ENCODE measurements at places on chromosomes 13 and 19.

- no peak for DNase-seq
Observed at GRCh38 chr13:108357228-108357627, 87.7 kb downstream of the TNFSF13B start.

- no peak for DNase-seq
Observed at GRCh38 chr19:2040647-2041432, 10.2 kb downstream of the MKNK2 start.

- no peak for DNase-seq
Observed at GRCh38 chr13:108734676-108735075, 105.3 kb downstream of the MYO16 start.

DNA sequence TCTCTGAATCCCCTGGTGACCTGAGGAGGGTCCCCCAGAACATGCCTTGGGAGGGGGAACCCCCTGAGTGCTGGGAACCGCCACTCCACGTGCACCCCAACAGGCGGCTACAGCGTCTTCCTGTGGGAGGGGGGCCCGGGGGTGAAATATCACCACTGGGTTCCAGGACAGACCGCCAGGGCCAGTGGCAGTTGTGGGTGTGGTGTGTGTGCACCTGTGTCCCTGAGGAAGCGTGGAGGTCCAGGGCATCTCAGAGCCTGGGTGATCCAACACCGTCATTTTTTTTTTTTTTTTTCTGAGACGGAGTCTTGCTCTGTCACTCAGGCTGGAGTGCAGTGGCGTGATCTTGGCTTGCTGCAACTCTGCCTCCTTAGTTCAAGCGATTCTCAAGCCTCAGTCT lies 4.2 kb downstream of the ADGRE5 start:
- DNase-seq, result no peak

DNA sequence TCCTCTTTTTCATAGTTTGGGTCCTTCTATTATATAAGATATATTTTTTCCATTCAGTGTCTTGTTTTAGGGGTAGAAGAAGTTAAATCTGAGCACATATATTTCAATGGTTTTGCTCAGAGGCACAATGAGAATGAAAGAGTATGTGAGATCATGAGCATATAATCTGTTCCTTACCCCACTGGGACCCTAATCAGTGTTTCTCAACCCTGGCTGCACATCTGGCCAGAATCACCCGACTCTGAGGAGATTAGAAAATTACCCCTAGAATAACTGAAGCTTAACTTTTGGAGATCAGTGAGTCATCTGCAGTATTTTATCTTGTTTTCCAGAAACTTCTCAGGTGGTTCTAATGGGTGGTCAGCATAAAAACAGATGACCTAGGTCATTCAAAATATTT lies 782 bp downstream of the CYSLTR2 start:
- DNase-seq, result no peak

DNA sequence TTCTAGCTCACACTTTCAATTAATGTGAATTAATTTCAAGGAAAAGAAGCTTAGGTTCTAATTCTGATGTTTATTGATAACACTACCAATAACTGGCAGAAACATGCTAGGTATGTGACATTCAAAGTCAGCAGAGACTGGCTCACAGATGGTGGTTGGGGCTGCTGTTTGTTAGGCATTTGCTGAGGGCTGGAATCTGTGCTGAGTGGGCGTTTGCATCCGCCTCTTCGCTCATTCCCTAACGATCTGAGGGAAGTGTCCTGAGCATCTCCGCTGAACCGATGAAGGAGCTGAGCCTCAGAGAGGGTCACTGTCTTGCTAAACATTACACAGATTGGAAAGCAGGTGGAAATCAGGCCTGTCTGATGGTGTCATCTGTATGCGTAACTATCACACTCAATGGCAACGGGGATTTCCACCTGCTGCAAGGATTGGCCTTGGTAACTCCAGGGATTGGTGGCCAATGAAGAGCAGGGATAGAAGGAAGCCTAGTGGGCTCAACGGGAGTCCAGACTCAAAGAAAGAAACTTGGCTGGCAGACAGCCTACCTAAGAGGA lies 338.9 kb downstream of the TEX29 start:
- no peak for DNase-seq

GRCh38 chr13:51687947-51688714 lies 103.9 kb downstream of the WDFY2 start:
- DNase-seq, result no peak

- peak; percentile 57 for DNase-seq
Observed at GRCh38 chr13:49502954-49503353, 7.2 kb downstream of the PHF11 start.

- no peak for DNase-seq
Observed at GRCh38 chr13:110036060-110036459, 249.7 kb upstream of the IRS2 start.

- no peak for DNase-seq
Observed at GRCh38 chr13:110228936-110229904, 77.7 kb downstream of the COL4A1 start.

- DNase-seq, result peak; percentile 15
Observed at GRCh38 chr19:13652810-13653590, 111.3 kb upstream of the MRI1 start.

GRCh38 chr19:12574036-12574435 lies 22.8 kb upstream of the ZNF564 start:
- DNase-seq, result no peak

DNA sequence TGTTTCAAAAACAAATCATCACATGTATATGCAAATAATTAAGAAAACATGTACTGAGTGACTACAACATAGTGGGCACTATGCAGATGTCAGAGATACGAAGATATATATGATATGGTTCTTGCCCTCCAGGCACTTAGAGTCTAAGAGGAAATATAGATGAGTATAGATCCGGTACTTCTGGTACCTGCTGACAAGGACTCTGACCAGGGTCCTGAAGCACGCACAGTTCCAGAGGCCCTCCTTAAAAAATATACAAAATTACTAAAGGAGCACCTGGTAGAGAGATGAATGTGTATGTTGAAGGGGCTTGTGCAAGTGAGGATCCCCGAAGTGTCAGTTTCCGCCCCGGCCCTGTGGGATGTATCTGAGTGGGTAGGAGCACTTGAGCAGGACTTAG lies 31.3 kb downstream of the MTUS2 start:
- no peak for DNase-seq

DNA sequence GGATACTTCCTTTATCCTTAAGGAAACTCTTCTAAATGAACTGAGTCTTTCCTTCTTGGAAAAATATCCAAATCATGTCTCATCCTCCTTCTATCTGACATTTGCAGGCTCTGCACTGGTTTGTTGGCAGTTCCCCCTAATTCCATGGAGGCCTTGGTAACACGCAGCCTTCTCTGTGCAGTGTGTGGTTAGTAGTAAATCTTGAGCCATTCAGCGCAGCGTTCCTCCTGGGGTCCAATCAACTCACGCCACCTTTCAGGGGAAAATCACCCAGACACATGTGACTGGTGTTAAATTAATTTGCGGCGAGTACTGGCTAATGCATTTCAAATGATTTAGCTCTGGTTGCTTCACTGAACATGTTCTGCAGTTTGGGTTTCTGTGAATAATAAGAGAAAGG lies 21.0 kb upstream of the CBY2 start:
- no peak for DNase-seq

- DNase-seq, result no peak
Observed at GRCh38 chr13:21909331-21909730, 238.5 kb downstream of the FGF9 start.

DNA sequence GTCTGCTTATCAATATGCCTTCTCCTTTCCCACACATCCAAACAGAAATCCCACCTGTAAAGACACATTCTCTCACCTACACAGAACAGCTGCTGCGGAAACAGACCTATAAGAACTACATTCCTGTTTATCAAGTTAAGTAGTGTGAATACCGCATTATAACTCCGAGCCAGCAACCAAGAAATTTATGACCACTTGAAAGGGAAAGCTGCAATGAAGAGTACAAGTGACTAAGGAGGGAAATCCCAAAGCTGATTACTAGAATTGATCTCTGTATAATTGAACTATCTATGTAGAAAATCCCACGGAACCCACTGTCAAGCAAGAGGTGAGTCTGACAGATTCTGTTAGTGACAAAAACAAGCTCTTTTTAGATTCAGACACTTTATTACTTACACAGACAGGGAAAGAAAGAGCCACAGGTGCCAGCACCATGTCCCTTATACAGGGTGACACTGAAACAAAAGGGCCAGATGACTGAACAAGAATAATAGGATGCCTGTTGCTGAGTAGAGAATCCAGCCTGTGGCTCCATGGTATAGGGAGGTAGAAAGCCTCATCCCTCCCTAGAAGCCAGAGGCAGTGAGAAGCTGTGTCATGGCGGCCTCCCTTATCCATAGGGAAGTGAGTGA lies 1.6 kb upstream of the IGFL4 start:
- no peak for DNase-seq

GRCh38 chr19:38838208-38838985 lies 6.8 kb upstream of the ECH1 start:
- no peak for DNase-seq

DNA sequence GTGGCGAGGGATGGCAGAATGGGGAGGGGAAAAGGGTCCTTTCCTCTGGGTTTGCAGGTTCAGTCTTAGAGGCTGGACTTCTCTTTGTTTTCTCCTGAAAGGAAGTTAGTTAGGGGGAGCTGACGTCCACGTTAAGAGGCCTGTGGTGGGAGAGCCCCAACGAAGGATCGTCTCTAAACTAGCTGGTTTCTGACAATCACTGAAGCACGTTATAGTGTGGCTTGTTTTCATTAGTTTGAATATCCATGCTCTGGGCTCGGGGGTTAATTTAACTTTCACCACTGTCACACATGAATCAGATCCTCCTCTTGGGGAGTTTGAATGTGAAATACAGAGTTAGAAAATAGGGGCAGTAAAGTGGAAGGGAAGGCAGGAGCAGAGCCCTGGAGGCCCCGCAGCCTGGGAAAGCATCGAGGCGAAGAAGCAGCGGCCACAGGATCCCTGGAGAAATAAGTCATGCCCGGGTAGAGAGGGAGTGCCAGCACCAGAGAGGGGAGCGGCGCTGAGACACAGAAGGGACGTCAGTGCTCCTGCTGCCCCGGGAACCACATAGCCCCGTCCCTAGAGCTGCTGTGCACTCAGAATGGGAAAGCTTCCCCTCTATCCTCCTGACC lies 31.1 kb upstream of the AMER2 start:
- DNase-seq, result no peak

DNA sequence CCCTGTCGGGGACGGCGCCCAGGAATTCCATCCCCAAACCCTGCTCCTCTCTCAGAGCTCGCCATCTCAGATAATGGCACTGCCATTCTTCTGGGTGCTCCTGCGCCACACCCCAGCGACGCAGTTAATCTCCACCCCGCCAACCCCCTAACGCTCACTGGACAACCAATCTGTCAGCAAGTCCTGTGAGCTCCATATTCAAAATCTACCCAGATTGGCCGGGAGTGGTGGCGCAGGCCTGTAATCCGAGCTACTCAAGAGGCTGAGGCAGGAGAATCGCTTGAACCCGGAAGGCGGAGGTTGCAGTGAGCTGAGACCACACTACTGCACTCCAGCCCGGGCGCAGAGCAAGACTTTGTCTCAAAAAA lies 18.6 kb downstream of the FCGBP start:
- DNase-seq, result no peak

GRCh38 chr13:70253411-70253810 lies 145.2 kb upstream of the KLHL1 start:
- no peak for DNase-seq

DNA sequence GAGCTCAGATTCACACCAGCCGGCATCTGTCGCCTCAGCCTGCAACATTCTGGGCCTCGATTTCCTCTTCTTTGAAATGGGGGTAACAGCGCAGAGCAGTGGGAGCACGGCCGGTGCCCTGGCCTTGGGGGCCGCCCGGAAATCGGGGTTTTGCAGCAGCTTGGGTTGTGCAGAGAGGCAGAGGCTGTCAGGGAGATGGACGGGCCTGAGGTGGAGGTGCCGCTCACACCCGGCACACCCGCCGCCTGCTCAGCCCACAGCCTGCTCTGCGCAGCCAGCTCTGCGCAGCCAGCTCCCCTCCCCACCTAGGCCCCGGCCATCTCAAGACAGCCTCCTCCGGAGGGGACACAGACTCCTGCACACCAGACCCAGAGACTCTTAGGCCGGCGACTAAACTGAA lies 10.6 kb downstream of the KLF2 start:
- no peak for DNase-seq

DNA sequence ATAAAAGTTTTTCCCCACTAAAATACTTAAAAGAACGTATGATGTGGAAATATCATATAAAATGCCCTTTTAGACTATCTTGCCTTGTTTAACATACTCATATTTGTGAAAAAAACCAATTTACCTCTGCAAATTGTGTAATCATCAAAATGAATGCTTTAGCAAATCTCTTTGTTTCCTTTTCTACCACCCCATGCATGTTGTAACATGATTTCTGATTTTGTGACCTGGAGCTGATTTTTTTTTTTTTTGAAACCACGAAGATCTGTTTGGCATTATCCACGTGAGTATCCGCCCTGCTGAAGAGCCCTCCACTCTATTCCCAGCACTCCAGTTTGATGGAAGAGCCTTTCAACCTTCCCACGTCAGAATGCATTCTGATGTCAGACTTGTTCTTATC lies 245.8 kb upstream of the NBEA start:
- no peak for DNase-seq

DNA sequence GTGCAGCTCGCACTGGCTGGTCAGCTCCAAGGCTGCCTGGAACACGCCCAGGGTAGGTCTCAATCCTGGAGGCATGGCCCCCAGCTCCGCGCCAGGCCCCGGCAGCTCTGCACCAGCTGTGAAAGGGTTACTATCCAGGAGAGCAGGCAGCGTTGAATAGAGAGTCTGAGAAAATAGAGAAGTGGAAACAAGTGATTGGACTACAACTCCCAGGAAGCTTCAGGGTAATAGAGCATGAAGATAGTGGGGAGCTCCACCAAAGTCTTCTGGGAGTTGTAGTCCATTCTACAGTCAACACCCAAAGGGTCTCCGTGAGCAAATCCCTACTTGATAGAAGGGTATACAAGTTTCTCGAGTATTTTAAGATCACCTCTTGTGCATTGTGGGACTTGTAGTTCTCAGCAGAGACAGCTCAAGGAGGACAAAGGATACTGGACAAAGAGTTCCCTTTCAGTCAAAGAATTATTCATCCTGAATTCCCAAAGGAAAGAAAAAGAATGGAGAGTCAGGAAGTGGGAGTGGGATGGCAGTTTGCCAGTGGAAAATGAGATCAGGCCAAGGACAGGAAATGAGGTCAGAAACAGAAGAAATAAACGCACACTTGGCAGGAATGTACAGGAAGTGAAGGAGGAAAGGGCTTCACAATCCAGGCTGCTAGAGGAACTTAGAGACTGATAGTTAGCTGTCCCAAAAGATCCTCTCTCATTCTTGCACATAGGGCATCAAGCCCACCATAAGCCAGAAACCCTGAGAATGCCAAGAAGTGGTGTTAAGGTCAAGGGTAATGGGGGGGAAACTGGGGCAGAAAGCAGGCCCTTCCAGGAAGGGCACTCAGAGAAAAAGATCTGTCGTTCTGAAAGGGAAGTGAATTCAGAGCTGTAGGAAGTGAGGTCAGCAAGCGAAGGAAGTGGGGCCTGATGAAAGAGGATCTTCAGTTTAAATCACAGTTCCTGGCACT lies 5.5 kb upstream of the MAMSTR start:
- peak; percentile 97 for DNase-seq
